ENCODE measurements at places on chromosomes 3 and 15.
A peak's percentile ranks its signal among the peaks of the same experiment; 100 is the strongest.

DNA sequence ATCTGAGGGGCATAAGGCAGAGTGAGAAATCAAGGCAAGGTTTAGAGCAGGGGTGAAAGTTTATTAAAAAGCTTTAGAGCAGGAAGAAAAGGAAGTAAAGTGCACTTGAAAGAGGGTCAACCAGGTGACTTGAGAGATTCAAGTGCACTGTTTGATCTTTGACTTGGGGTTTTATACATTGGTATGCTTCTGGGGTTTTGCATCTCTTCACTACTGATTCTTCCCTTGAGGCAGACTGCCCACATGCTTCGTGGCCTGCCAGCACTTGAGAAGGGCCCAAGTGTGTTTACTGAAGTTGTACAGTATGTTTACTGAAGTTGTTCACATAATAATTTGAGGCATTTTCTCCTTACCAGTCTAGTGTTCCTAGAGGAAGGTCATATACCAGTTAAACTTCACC lies 367.0 kb upstream of the UBE2E2 start:
- no peak for DNase-seq

- DNase-seq, result peak; percentile 58
These were observed 1.9 kb downstream of the PCLAF start for GRCh38 chr15:64379216-64379960.

- no peak for DNase-seq
These were observed 225.7 kb downstream of the DPH6 start for GRCh38 chr15:35320158-35320780.

- DNase-seq, result peak; percentile 95
These were observed 145.5 kb upstream of the TPM1 start for GRCh38 chr15:62896969-62897486.

DNA sequence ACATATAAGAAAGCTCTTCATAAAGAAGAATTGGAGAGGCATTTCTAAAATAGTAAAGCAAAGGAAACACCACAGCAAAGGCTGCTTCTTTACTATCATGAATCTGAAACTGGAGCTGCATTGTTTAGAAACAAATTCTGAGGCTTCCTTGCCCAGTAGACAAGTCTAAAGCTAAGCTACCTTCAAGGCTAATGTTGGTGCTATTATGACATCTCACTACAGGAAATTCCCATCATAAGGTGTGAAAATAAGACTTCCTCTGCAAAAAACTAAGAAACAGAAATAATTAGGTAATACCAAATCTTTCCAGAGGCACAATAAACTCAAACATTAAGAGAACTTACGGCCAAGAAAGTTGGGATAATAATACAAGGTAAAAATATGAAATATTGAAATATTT lies 89.9 kb upstream of the P3H2 start:
- DNase-seq, result no peak

GRCh38 chr3:115766587-115767482 lies 143.5 kb downstream of the GAP43 start:
- peak; percentile 6 for DNase-seq

DNA sequence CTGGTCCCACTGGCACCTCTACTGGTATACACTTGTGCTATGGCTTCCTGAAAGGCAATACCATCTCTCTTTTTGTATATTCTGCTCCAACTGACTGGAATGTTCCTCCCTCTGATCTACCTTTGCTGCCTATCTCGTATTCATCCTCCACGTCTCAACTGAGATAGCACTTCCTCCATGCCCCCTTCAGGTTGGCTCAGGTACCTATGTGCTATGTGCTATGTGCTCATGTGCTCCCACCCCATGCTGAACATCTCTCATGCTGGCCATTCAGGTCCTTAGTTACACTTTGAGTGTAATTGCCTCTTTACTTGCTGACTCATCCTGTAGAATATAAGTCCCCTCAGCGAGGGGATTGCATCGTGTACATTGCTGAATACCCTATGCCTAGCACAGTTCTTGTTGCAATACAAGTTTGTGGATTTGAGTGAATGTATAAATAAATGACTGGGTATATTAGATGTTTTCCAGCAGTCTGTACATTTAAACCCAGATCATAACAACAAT lies 156.9 kb downstream of the SOX2 start:
- DNase-seq, result no peak

- no peak for DNase-seq
These were observed 31.2 kb downstream of the PLA1A start for GRCh38 chr3:119628816-119629445.

GRCh38 chr3:195522254-195523023 lies 20.7 kb downstream of the PPP1R2 start:
- DNase-seq, result peak; percentile 53

GRCh38 chr15:67953299-67953698 lies 100.8 kb upstream of the PIAS1 start:
- DNase-seq, result no peak

- no peak for DNase-seq
These were observed 408.3 kb upstream of the RGMA start for GRCh38 chr15:93497291-93497690.

DNA sequence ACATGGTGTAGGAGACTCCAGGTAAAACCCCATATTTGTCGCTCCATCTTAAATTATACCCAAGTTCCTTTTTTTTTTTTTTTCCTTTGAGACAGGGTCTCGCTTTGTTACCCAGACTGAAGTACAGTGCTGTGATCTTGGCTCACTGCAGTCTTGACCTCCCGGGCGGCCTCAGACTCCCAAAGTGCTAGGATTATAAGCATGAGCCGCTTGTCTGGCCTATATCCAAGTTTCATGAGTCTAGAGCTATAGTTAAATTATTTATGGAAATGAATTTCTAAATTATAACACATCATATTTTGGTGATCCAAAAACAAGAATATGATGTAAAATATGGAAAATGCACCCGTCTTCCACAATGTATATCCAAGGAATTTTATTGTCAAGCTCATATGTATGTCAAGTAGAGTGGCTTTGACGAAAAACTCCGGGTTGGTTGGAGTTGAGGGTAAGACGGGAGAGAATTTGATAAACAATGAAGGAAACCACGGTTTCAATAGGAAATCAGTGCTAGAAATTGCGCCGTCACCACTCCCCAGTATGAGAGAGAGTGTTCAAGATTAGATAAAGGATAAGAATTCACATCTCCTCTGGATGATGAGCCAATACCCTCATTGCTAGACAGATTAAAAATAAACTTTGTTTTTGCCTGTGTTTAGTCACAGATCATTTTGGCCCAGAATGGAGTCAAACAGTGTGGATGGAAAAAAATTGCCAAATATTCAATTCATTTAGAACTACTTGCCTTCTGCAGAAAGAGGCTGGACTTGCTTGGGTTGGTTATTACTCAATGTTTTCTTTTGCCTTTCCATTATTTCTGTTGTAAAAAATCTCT lies 209.2 kb upstream of the NR2F2 start:
- DNase-seq, result no peak

GRCh38 chr3:68945225-68945624 lies 12.9 kb upstream of the TAFA4 start:
- DNase-seq, result no peak

DNA sequence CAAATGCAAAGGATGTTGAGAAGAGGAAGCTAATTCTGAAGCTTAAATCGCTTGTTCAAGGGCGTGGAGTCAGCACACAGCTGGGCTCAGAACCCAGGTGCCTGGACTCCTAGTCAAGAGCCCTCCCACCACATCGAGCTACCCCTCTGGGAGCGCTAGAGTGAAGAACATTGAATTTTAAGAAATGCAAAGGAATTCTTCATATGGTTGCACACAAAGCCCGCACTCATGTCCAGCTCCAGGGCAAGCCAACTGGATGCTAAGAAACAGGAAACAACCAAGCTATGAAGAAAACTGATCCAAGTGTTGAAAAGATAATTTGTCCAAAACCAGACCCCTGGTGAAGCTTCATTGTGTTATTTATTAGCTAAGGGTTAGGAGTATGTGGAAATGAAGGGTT lies 122.3 kb downstream of the ALDH1A2 start:
- DNase-seq, result no peak

- no peak for DNase-seq
These were observed 443.7 kb upstream of the ONECUT1 start for GRCh38 chr15:53233801-53234200.

DNA sequence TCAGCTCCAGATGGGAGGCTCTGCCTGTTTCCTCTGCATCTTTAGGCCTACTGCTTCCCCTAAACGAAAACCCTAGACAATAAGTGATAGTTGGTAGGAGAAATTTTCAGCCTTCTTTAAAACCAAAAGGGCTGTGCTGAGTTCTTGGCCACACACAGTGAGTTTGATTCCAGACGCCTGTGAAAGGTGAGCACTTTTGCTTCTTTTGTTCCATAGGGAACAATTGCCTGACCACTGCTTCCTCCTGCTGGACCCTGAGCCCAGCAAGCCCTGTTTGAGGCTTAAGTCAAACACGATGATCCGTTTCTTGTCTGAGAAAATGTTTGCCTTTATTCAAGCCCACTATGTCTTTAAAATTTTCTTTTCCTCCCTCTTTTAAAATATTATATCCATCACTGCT lies 493.9 kb downstream of the ZIC1 start:
- DNase-seq, result no peak

DNA sequence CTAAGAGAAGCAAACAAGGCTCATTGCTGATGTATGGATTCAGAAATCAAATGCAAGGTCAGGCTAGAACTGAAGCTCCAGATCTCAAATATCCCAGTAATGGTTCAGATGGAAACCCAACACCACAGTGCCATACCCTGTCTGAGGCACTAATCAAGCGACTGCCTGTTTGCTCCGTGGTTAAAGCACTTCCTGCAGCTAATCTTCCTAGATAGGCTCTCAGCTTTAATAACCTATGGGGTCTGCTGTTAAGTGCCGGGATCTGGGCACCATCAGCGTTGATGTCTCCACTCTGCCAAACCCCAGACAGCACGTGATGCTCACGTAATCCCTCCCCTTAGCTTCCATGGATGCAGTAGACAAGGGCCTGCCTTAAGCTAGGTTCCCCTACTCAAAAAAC lies 262.6 kb downstream of the MECOM start:
- no peak for DNase-seq

GRCh38 chr15:60795889-60796288 lies 316.9 kb upstream of the ICE2 start:
- DNase-seq, result no peak

DNA sequence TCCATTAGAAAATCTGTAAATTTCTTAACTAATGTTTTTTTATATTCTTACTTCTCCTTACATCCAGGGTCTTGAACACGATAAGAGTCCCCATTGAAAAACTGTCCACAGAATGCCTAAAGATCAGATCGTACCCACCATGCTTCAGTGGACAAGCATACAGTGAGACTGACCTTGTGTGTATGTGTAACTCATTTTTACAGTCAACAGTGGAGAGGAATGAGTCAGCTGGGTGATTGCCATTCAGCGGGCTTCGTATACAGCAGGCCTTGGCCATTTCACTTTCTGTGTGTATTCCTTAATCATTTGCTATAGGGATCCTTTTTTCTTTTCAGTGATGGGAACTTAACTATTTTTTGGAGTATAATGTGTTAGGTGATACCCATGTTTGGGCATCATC lies 10.6 kb downstream of the PARP14 start:
- DNase-seq, result peak; percentile 63

DNA sequence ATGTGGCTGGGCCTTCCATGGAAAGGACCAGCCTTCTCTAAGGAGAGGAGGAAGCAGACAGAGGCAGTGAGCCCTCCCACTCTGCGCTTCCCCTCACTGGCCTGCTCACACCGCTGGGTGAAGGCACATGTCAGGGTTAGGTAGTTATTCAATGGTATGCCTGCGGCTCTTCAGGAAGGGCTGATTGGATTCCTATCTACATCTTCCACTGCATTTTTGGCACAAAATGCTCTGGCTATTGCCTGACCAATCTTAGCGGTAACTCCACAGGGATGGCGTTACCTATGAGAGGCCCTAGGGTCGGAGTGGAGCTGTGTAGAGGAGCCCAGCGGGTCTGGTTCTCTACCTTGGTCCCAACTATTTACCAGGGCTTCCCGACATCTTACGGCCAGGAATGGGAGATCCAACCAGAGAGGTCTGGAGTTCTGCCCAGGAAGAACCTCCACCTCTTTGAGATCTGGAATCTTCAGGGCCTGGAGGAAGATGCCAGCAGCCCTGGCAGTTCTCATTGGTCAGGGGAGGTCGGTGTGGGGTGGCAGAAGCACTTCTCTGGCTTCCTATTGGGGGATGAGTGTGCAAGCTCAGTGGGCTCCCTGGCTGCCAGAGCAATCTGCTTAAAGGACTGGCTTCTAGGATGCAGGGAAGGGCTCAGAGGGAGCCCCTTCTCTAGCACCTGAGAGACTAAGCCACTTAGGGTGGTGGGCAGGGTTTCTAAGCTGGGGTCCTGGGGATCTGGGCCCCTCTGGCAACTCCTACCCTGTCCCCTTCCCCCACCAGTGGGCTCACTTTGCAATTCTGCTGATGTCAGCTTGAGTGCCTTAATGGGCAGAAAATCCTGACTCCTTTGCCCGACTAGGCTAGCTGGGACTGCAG lies 24.3 kb downstream of the SNX33 start:
- DNase-seq, result no peak

Data from RKO (cell line).